Fibroblast of the conjunctiva (primary cell): ENCODE measurements at places on chromosomes 13 and 19.

DNA sequence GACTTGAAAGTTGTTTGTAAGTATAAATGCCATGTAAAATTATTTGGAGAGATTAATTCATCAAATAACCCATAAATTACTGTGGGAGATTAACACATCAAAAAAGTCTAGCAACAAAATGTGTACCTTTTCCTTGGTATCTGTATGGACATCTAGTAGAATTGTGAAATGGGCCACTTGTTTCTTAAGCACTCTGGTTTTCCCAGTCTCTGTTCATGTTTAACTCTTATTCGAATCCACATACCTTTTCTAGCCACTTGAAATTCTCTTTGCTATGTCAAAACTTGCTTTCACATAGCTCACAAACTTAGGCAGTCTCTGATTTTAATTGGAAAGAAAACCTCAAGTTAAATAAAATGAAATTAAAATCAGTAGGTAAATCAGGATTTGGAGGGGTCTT lies 470.6 kb downstream of the LMO7 start:
- no peak for DNase-seq

DNA sequence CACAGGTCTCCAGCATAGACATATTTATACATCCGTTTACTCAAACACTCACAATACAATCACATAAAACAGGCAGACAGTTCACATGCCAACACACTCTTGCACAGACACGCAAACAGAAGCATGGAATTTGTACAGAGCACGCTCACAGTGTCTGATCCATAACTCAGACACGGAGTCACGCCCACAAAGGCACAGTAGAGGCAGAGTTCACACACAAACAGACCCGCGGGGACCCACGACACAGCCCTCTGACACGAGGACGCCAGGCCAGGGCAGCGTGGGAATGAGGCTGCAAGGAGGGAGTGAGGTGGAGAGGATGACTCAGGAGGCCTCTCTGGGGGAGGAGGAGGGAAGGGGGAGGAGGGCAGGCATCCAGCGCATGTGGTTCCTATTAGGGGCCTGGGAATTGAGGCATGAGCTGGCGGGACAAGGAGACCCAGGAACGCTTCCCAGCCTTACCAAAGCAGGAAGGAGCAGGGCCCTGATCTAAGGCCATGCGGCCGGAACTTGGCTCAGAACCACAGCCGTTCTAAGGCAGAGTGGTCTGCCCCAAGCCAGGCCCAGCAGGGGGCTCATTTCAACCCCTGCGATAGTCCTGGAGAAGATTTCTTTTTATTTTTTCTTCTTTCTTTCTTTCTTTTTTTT lies 9.1 kb upstream of the OLFM2 start:
- DNase-seq = peak; percentile 97

DNA sequence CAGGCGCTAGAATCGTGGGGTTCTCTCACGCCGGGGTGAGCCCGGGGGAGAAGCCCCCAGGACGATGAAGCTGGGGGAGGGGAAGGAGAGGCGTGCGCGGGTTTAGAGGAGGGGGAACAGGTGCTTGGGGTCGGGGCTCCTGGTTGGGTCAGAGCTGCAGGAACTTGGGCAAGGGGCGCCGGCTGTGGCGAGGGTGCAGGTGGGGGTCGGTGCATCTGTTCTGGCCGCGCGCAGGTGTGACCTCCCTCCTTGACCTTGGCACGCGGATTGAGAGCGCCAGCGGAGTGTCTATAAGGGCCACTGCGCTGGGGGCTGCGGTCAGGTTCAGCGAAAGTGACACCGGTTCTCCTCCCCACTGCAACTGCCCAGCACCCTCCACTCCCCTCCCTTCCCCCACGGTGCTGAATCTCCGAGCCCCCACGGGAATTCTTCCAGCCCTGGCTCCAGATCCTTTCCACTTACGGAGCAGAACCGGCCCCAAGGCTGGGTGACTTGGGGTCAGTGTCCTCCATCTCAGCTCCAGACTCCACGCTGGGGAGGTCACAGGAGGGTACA lies 618 bp downstream of the TMEM38A start:
- DNase-seq = no peak

DNA sequence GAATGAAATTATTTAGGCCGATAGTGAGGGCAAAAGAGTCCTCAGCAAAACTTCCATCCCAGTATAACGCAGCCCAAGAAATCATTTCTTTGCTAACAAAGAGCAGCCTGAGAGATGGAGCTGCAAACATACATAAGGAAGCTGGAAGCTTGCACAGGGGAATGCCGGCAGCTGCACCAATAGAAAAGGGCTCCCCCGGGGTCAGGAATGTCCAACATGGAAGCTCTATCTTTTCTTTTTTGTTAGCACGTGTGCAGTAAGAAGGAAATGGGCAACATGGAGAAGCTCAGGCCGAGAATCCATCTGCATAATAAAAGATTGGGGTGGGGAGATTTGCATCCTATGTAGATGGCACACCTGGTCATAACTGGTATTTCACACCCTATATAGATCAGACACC lies 1363.5 kb upstream of the PCDH20 start:
- no peak for DNase-seq

DNA sequence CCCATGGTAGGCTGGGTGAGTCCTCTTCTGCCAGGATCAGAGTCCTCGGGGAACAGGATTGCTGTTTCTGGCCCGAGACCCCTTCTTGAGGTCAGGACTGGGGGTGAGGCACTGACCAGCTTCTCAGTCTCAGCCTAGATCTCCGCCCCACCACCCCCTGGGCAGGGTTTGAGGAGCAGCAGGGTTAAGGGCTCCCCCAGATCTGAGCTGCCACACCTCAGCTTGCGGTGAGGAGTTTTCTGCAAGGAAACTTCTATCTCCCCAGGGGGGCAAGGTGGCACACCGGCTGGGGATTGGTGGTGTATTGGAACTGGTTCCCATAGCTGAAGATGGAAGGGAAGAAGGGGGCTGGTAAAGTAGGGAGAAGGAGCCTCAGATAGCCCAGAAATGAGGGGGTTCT lies 19.5 kb downstream of the CHST8 start:
- DNase-seq = no peak

DNA sequence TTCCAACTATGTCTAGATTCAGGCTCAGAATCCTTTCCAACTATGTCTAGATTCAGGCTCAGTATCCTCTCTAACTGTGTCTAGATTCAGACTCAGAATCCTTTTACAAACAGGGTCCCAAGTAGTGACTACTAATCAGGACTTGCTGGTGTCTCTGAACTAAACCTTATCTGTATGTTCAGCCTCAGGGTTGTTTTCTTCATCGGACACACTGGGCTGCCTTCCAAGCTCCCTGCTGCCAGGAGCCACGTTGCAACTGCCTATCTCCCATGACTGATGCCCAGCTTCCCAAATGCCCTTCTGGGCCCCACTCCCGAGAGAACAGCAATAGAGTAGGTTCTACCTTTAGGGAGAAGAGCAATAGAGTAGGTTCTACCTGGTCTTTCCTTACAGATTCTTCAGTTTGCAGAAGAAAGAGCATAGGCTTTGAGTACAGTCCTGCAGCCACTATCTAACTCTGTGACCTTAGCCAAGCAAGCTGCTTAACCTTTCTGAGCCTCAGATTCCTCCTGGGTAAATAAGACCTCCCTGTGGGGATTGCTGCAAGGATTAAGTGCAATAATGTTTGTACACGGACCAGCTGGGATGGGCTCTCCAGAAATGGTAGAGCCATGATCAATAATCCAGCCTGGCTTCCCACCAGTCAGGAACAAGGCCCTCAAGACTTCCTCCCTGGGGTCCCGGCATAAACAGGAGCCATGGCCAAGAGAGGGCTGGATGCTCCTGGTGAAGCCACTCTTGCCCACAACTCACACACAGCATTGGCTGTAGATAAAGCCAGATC lies 61.5 kb downstream of the ZIC5 start:
- no peak for DNase-seq

GRCh38 chr13:101654883-101655282 lies 202.4 kb downstream of the ITGBL1 start:
- no peak for DNase-seq

- no peak for DNase-seq
Measured at GRCh38 chr19:58400316-58400915, 5.0 kb downstream of the RNF225 start.

GRCh38 chr13:26621731-26622401 lies 64.4 kb downstream of the WASF3 start:
- DNase-seq = no peak

DNA sequence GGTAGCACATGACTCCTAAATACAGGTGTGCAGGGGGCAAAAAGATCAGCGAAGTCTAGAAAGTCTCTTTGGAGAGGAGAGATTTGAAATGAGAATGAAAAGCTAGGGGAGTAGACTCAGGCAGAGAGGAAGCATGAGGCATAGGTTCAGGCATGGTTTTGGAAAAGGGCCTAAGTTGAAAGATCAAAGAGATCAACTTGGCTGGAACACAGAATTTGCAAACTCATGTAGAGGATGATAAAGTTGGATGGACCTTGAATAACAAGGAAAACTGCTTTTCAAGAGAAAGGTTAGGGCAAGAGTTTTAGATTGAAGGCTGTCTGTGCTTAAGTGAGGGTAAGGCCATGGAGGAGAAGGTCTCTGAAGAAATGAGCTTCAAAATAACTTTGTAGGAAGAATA lies 47.4 kb upstream of the UBAC2 start:
- DNase-seq = no peak
